ENCODE measurements at places on chromosomes 6 and 20. TPM values are rescaled to one million over a fixed set of nuclear protein-coding genes. Genes with fewer than 3 reads are reported as not detected.
A peak's percentile ranks its signal among the peaks of the same experiment; 100 is the strongest.

TNF gene
- 0.36 TPM for total RNA-seq

DNA sequence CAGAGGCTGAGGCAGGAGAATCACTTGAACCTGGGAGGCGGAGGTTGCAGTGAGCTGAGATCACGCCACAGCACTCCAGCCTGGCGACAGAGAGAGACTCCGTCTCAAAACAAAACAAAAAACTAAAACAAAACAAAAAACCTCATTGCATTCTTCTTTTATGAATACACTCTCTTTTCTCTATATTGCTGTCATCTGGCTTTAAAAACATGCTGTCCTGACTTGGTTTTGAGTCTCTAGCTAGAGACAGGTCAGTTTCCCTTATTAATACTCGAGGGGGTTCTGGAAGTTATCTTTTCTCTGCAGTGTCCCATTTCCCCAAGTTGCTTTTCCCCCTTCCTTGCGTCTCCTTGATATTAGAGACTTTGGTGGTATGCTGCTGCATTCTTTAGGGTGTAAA is 50.9 kb downstream of the RIOK1 start:
- no peak for DNase-seq

DNA sequence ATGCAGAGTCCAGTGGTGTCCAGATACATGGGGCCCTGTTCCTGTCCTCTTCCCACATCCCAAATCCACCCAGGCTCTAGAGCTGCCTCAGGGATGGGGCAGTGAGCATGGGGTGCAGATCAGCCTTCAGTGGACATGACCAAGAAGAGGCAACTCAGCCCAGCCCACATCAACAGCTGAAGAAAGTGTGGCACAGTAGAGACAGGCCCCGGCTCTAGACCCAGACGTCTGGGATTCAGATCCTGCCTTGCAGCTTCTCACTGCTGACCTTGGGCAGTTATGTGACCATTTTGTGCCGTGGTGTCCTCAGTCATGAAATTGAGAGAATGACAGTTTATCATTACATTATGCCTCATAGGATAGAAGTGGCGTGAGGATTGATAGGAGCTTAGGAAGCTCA is 54.6 kb upstream of the CST7 start:
- DNase-seq = no peak

GRCh38 chr6:38221251-38221650 is 401.7 kb downstream of the ZFAND3 start:
- no peak for DNase-seq

GRCh38 chr6:85641897-85642773 is 551 bp downstream of the SYNCRIP start:
- DNase-seq = peak; percentile 67

DNA sequence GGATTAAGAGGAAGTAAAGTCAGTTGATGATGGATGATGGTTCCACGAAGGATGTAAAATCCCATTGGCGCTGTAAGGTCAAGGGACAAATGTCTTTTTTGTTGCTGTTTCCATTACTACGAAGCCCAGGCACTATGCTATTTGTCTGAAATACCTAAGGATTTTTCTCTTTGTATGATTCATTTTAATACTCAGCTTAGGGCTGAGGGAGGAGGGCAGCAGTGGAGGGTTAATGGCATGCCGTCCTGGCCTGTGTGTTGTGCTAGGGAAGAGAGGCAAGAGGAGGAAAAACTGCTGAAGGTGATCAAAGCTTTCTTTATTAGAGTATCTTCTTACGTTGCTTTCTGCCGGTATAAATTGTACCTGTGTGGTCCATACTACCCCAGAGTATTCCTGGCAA is 6.5 kb upstream of the SMOC2 start:
- no peak for DNase-seq

SLC22A3 gene
- total RNA-seq = 8.5 TPM

DNA sequence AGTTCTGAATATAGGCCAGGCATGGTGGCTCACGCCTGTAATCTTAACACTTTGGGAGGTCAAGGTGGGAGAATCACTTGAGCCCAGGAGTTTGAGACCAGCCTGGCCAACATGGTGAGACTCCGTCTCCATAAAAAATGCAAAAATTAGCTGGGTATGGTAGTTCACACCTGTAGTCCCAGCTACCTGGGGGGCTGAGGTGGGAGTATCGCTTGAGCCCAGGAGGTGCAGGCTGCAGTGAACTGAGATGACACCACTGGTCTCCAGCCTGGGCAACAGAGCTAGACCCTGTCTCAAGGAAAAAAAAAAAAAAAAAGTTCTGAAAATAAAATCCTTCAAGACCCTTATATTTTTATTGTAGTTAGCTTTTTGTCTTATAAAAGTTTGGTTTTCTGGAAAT is 11.7 kb upstream of the WTAP start:
- DNase-seq = no peak
